ENCODE measurements at places on chromosomes 1 and 21.

GRCh38 chr1:113286156-113286555 lies 104.2 kb upstream of the MAGI3 start:
- DNase-seq, result no peak

- no peak for DNase-seq
Measured at GRCh38 chr1:160756849-160757201, 17.8 kb downstream of the SLAMF7 start.

- no peak for DNase-seq
Measured at GRCh38 chr1:234918181-234918841, 210.3 kb downstream of the TOMM20 start.

- DNase-seq, result no peak
Measured at GRCh38 chr1:39282537-39283216, 78.2 kb downstream of the MACF1 start.

DNA sequence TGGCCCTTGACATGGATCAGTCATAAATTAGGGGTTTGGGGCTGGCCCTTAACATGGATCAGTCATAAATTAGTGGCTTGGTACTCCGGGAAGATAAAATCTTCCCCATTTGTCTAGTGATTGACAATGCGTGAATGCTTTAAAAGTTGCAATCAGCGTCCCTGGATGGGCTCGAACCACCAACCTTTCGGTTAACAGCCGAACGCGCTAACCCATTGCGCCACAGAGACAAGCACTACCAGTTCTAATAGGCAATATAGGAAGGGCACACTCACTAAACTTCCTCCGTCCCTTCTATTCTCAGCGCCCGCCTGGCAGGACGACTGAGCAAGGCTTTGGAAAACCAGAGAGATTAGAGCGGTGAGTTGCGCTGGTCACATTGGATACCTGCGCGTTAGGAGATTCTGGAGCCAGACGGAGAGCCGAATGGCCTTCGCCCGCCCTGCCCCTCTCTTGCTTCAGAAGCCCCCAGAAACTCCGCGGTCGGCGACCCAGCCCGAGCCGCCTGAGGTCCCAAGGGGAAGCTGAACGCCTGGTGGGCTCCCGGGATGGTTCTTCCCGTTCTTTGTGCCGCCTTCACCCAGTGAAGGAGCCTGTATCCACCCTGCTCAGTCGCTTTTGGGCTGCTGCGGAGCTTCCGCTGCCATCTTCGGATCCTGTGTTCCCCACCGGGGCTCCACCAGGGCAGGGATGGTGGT lies 235.9 kb downstream of the FAM72C start:
- no peak for DNase-seq

- peak; percentile 54 for DNase-seq
Measured at GRCh38 chr1:182084487-182085316, 23.2 kb upstream of the ZNF648 start.

- no peak for DNase-seq
Measured at GRCh38 chr1:237789619-237790018, 101.1 kb downstream of the ZP4 start.

DNA sequence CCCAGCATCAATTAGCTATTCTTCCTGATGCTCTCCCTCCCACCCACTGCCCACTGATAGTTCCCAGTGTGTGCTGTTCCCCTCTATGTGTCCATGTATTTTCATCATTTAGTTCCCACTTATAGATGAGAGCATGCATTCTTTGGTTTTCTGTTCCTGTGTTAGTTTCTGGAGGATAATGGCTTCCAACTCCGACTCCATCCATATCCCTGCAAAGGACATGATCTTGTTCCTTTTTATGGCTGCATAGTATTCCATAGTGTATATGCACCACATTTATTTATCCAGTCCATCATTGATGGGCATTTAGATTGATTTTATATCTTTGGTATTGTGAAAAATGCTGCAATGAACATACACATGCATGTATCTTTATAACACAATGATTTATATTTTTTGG lies 30.2 kb downstream of the DISC1 start:
- DNase-seq, result no peak

DNA sequence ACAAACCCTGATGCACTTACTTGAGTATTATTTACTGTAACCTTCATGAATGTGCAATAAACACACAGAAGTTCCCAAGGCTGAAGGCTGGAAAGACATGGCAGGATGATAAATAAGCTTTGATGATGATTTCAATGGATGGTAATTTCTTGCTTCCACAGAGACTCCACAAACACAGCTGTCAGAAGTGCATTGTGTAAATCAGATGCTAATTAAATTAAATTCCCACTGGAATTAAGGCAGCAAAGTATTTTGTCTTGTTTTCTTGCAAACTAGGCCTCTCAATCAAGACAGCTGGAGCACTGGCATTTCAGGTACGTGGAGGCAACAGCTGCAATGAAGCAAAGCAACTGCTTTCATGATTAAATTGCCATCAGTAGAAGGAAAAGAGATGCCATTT lies 24.1 kb downstream of the FAM177B start:
- no peak for DNase-seq

DNA sequence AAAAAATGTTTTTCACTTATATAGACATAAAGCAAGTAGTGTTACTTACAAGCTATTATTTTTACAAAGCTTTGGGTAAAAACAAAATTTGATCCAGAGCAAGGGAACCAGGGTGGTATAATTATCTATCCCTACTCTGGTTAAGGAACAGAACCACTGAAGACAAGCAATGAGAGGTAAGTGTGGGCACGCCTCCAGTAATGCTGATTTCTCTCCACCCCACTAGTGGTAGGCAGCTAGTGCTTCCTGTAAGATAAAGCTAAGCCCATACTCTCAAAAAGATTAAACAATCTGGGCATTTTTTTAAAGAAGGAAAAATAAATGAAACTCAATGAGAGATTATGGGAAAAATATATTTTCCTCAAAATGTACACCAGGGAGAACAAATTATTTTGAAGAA lies 22.1 kb downstream of the TFB2M start:
- DNase-seq, result no peak

- no peak for DNase-seq
Measured at GRCh38 chr1:106554294-106554693, 502.2 kb upstream of the PRMT6 start.

- no peak for DNase-seq
Measured at GRCh38 chr1:58857680-58858673, 74.1 kb upstream of the JUN start.

DNA sequence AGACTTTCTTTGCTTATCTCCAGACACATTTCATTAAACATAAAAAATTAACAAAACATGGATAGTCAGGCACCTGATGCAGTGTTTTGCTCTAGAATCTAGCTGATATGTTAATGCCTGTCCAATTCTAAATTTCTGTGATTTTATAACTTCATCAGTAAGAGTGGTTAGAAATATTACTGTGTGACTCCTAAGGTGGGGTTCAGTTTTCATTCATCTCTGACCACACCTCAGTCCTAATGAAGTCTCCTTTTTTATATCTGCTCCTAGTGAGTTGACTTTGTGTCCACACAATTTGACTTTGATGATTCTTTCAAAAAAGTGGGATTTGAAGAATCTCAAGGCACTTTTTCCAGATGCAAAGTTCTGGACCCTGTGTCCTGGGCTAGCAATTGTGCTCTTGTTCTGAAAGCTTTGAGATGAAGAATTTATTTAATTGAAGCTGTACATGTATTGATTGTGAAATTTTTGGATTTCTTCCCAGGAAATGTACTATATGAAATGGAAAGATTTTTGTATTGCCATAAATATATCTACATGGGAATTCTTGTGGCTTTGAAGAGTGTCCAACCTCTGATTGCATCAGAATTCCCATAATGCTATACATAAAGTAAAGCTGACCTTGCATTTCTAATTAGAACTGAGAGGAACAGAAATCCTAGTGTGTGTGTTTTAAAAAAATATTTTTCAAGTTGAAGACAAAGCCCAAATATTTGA lies 111.2 kb downstream of the GIPC2 start:
- DNase-seq, result no peak

DNA sequence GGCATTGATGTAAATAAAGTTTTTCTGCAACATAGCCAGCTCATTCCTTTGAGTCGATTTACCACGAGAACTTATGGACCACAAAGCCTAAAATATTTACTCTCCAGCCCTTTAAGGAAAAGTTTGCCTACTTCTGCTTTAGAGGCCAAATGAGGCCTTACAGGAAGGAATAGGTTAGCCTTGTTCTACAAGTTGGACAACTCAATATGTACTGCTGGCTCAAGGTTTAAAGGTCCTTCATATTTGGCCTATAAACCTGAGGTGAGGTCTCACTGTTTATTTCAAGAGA lies 144.5 kb upstream of the DNAH14 start:
- no peak for DNase-seq

DNA sequence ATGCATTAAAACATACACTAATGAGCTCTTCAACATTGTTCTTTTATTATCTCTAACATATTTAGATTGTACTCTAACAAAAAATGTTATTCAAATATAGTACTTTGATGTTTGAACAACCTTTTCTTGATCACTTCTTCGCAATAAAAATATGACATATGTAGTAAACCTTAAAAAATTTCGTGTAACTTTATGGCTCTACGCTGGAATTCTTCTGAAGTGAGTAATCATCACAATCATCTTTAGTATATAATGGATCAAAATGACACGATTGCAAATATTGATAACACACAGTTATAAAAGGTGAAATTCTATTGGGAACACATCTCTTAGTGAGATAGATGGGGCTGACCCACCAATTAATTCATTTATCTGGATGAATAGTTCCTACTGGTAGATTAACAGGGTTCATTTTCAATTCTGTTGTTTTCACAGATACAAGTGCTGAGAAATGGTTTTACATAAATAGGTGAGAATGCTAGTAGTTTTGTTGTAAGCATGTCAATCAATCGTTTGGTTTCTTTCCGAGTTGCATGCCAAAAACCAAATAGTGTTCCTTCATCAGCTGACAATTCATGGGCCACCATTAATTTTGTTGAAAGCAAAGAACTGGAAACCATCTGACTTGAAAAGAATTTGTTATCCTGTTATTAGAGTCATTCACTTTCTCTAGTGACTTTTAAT lies 1.5 kb upstream of the ZMPSTE24 start:
- no peak for DNase-seq

DNA sequence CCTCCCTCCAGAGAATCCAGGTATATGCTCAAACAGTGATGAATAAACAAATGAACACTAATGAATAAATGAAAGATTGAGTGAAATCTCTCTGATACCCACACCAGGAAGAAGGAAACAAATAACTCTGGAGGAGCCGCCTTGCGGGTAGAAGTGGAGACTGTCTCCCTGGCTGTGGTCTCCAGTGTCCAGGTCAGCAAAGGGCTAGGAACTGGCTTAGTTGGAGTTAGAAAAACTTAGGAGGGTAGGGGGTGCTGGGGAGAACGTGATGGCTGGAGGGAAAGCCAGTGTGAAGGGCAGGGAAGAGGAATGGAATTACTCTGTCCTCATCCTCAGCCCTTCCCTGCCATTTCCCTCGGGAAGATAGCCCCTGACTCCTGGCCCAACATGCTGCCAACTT lies 537 bp downstream of the RHBDL2 start:
- no peak for DNase-seq

- no peak for DNase-seq
Measured at GRCh38 chr1:234047123-234047522, 142.6 kb downstream of the SLC35F3 start.

DNA sequence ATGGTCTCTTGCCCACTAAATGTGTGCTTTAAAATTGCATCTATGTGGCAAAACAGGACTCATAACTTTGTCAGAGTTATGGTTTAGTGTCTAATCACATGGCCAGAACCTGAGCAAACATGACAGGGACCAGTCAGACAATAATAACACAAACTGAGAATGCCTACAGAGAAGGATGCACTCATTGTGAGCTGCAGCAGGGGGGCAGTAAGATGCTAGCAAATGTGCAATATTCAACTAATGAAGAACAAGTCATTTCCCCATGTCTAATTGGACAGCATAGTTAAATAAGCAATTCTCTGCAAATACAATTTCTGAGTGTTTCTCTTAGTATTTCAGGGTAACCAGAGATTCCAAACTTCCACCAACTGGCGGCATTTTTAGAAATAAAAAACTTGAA lies 30.8 kb downstream of the SPAG17 start:
- no peak for DNase-seq

DNA sequence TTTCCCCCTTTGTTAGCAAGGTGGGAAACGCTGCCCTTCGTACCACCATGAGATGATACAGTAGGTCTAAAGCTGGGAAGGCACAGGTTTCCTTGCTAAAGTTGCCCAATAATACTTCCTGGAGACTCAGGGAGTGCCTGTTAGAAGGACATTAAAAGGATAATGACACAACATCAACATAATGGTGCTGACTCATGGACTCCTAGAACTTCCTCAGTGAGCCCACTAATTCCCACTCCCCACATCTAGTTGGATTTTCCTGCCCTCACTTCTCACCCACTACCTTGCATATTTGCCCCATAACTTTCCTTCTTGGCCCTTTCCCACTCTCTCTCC lies 17.5 kb downstream of the CFAP45 start:
- no peak for DNase-seq

DNA sequence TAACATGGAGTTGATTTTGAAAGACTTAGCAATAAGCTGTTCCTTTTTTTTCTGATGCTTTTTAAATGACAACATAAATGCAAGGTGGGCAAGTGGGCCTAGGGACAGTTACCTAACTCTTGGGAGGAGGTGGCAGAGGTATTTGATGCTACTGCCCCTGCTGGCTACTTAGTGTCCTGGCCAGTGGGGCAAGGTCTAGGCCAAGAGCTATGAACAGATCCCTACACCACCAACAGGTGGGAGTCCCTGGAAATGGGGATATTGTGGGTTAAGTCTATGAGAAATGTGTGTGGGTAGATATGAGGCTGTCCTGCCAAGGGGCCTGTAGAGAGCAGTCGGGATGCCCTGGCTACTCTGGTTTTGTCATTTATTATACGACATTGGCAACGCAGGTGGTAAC lies 31.3 kb upstream of the B3GALT5 start:
- DNase-seq, result no peak

GRCh38 chr1:155171836-155172731 lies 1.0 kb downstream of the KRTCAP2 start:
- no peak for DNase-seq

- no peak for DNase-seq
Measured at GRCh38 chr1:36486439-36487335, 4.0 kb upstream of the CSF3R start.

DNA sequence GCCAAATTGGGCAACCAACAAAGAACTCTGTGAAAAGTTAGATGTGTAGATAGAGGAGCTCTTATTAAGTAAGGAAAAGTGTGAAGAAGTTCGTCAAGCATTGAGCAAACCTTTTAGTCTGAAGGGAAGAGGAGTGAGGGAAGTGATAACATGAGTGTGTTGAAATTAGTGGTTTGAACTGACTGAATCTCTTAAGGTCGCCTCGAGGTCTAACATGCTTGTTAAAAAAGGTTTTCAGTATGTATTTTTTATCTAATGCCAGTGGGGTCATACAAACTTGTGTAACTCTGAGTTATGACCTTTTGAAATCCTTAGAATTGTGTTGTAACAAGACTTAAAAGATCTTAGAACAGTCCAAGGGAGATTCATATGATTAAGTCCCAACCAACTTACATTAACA lies 34.1 kb downstream of the SOAT1 start:
- no peak for DNase-seq

DNA sequence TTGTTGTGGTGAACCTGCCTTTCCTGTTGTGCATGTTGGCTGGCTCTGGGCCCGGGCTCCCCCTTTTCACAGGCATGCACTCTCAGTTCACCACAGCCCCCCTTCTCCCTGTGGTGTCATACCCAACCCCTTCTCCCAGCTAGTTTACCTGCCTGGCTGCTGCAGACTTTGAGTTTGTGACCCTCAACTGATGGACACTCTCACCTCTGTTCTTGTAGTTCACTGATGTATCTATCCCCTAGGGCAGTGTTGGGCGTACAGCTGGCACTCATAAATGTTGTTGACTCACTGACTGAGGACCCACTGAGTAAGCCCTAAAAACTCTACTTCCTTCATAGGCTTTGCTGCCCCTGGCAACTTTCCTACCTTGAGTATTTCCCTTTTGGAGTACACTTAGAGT lies 54.9 kb downstream of the WDR64 start:
- DNase-seq, result no peak

GRCh38 chr1:151739590-151740355 lies 18.5 kb downstream of the RIIAD1 start:
- no peak for DNase-seq

Measured in stimulated activated CD8-positive, alpha-beta memory T cell treated with anti-CD3 and anti-CD28 coated beads, Interleukin-15, amount 100 ng/mL, for 24 hours (primary cell).